NCI-H1694 (cell line): ENCODE measurements at places on chromosomes 1 and 21.

GRCh38 chr1:175273376-175274031, 80.9 kb upstream of the KIAA0040 start:
- DNase-seq, result no peak

DNA sequence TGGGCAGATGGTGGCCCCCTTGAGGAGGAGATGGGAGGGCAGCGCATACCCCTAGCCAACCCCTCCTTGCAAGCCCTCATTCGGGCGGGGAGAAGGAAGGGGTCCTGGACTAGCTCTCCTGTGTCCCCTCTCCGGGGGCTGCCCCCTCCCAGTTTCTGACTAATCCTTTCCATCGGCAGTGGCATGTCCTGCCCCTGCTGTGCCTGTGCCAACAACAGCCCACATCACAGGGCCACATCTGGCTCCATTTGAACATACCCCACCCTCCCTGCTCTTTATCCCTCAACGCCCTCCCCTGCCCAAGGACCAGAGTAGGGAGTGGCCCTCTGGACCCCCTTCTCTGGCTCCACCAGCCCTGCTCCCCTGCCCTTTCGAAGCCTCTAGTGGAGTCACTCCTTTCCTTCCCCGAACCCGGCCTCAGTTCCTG, 11.0 kb upstream of the LMNA start:
- DNase-seq, result no peak

- no peak for DNase-seq
These were observed 29.6 kb upstream of the LRRC8D start for GRCh38 chr1:89791064-89791726.

- no peak for DNase-seq
These were observed 51.1 kb downstream of the IER5 start for GRCh38 chr1:181139631-181140061.

GRCh38 chr1:164263540-164263939, 295.4 kb upstream of the PBX1 start:
- no peak for DNase-seq

- DNase-seq, result no peak
These were observed 664 bp downstream of the BACE2 start for GRCh38 chr21:41168391-41169257.

- no peak for DNase-seq
These were observed 34.4 kb upstream of the LRRC7 start for GRCh38 chr1:69533343-69533742.

DNA sequence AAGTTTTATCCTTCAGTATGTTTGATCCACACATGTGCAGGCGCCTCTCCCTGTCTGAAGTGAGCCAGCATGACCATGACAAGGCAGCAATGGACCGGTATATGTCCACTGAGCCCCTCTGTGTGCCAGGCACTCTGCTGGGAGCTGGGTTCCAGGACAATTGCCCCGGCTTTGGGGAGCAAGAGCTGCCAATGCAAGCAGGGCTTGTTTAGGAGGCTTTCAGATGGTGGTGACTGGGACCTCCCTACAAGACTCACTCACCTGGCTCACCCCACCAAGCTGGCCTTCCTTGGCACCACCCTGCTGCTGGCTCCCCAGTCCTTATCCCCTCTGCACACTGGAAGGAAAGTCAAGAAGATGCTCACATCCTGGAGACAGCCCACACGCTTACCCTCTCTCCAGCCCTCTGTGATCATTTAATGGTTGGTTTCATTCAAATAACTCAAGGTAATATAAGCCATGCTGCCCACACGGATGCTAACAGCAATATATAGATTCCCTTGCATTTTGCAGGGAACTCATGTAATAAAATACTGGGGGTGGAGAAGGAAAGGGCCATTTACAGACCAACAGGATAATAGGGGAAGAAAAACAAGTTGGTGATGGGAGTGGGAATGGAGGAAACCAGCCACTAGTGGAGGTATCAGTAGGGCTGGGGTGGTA, 23.6 kb downstream of the KCND3 start:
- no peak for DNase-seq

GRCh38 chr1:89866568-89866967, 45.7 kb downstream of the LRRC8D start:
- no peak for DNase-seq

DNA sequence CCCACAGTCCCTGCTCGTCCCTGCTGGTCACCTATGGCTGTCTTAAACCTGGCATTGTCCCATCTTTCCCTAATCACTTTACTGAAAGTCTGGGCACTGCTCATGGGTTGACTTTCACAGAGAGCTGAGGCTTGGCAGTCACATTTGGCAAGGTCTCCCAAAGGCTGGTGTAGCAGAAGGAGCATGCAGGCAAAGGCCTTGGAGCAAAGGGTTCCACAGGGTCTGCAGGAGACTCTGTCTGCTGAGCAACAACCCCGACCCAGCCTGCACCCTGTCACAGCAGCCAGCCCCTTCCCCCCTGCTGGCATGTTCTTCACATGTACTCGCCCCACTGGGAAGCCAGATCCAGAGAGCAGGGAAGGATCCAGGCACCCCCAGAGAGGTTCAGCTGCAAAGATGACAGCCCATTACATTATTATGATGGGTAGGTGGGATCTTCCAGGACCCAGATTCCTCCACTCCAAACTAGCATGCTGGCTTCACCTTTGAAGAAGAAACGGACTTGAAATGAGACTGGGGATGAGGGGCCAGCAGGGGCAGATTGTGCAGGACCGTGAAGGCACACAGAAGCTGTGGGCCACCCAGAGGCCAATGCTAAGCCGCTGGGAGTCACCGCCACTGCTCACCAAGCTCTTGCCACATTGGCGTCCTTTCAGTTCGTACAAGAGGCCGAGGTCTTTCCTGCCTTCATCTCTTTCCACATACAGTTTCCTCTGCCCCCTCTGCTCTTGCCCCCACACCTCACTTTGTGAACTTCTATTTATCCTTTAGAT, 14.2 kb upstream of the TMEM125 start:
- no peak for DNase-seq

DNA sequence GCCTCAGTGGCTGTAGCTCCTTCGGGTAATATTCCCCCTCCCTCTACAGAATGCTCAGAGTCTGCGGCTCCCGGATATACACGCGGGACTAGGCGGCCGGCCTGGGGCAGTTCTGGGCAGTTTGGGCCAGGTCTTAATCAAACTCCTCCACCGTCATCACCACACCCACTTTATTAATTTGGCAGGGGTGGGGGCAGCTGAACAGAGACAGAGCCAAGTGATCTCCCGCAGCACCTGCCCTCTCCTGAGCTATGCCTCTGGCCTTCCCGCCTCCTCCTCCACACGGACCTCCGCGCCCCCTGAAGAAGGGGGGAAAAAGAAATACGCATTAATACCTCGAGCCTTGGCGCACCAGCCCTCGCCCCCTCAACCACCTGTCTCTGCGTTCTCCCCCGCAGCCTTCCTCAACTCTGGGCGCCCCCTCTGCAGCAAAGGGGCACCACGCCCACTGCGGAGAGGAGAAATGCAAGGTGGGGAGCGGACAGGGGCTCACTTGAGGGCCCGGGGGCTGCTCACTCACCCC, 42.6 kb downstream of the CD34 start:
- DNase-seq, result no peak

GRCh38 chr1:22275626-22276395, 132.9 kb upstream of the WNT4 start:
- peak; percentile 32 for DNase-seq

DNA sequence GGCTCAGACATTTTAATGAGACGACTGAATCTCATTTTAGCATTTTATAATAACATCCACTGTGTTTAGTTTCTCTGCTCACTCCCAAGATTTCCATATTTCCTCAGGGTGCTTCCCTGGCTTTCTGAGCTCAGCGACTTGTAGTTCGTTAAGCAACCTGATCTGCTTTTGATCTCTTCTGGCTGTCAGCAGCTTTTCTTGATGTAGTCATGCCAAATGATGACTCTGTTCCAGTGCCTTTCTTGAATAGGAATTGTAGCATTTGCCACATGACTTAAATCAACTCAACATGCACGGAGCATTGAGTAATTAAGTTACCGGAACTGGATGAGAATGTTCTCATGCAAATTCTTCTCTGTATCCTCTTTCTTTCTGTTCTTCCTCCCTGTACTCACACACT, 246.1 kb downstream of the FMN2 start:
- no peak for DNase-seq

GRCh38 chr1:3683992-3684391, 31.7 kb downstream of the TP73 start:
- no peak for DNase-seq

DNA sequence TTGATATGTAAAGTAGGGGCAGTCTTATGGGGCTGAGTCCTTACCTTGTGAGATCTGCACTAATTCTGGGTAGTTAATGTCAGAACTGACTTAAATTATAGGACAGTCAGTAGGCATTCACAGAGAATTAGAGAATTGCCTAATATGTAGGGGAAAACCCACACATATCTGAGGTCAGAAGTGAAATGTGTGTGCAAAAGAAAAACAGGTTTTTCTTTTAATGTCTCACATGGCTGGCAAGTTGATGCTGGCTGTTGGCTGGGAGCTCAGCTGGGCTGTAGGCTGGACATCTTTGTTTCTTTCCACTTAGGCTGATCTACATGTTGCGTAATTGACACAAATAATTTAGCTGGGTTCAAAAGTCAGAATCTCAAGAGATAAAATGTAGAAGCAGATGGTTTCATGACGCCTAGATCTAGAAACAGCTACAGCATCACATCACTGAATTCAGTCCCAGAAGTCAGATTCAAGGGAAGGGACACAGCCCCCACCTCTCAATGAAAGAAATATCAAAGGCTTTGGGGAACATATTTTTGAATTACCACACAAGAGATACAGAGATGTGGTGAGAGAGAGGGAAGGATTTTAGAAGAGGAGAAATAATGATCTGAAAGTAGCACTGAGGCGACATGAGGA, 98.9 kb downstream of the TNFSF18 start:
- no peak for DNase-seq

GRCh38 chr1:116988908-116989307, 12.7 kb upstream of the CD101 start:
- no peak for DNase-seq

GRCh38 chr1:201250326-201251011, 32.8 kb upstream of the PKP1 start:
- DNase-seq, result no peak

DNA sequence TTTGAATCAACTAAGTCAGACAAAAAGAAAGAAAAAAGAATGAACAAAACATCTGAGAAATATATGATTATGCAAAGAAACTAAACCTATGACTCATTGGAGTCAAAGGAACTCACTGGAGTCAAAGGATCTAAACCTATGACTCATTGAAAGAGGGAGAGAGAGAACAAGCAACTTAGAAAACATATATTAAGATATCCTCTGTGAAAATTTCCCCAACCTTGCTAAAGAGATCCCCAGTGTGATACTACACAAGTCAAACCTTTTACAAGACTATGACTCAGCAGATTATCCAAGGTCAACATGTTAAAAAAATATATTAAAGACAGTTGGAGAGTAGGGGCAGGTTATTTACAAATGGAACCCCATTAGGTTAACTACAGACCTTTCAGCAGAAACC, 1538.3 kb downstream of the NCAM2 start:
- no peak for DNase-seq

DNA sequence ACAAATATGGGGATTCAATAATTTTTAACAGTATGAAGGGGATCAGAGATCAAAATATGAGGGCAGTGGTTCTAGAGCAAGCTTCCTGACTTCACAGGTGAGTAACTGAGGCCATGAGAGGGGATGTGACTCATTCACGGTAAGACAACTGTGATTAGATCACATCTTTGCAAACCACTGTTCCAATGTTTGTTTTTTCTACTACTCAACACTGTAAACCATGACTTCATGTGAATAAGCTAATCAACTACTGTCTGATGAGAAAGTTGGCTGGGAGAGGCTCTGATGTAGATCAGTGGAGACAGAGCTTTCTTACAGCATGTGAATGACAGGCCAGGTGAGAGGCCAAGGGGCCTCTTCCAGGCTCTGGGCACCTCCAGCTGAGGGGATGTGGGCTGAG, 84.7 kb downstream of the BRINP2 start:
- DNase-seq, result no peak

- no peak for DNase-seq
These were observed 45.6 kb downstream of the ABL2 start for GRCh38 chr1:179183857-179184256.

- DNase-seq, result no peak
These were observed 127.5 kb downstream of the RNF220 start for GRCh38 chr1:44532567-44532944.

GRCh38 chr1:177247623-177248176, 76.9 kb downstream of the BRINP2 start:
- DNase-seq, result no peak

- DNase-seq, result no peak
These were observed 86.1 kb downstream of the PTGER3 start for GRCh38 chr1:70961374-70961975.

DNA sequence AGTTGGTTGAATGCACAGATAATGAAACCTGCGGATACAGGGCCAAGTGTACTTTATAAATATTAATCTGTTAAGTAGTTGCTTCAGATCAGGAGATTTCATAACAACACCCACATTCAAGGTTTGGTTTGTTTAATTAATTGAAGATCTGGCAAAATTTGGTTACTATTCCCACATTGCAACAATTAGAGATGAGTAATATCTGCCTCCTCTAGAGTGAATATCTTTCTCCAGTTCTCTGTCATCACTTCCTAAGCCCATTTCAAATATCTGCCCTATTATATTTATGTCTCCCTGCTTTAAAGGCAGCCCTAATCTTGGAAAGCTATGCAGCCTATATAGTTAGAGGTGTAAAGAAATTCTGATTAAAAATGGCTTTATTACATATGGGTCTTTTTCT, 61.4 kb downstream of the PPP2R5A start:
- no peak for DNase-seq

GRCh38 chr1:162168261-162168660, 98.8 kb downstream of the NOS1AP start:
- peak; percentile 36 for DNase-seq
